IPS DF 6.9 (cell line): ENCODE measurements at places on chromosomes 4 and X.

DNA sequence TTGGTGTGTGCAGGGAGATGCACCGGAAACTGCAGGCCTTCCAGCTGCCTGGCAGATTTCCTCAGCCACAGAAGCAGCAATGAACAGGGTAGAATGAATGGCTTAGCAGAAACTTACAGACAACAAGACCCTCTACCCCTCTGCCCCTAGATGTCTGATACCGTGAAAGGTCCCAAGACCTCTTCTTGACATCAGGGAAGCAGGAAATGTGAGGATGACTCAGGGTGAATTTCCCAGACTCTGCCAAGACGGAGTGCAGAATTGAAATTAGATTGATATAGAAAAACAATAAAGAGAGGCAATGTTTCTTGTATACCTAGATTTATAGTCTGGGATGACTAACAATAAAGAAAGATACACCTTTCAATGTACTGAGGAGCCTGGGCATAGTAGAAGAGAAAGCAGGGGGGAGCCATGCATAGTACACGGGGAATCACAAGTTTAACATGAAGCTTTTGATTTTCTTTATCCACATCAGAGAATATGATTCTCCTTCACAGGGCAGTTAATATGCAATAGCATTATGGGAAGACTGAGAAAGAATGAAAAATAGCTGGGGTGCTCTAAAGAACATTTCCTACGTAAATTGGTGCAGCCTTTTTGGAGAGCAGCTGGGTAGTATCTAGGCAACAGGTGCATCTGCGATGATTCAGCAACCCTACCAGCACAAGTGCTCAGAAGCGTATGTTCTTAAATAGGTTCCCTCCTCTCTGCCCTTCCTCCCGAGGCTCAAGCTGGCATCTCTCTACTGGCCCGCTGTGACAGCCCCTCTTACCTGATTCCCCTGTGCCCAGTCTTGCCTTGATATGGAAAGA lies 18.3 kb upstream of the CXCR3 start:
- H3K27me3 ChIP-seq, result no peaks in the 10 kb centered on the region
- no peak overlapping the region for H3K4me3 ChIP-seq
- no peaks in the 10 kb centered on the region for H3K36me3 ChIP-seq
- H3K27ac ChIP-seq, result no peak overlapping the region

DNA sequence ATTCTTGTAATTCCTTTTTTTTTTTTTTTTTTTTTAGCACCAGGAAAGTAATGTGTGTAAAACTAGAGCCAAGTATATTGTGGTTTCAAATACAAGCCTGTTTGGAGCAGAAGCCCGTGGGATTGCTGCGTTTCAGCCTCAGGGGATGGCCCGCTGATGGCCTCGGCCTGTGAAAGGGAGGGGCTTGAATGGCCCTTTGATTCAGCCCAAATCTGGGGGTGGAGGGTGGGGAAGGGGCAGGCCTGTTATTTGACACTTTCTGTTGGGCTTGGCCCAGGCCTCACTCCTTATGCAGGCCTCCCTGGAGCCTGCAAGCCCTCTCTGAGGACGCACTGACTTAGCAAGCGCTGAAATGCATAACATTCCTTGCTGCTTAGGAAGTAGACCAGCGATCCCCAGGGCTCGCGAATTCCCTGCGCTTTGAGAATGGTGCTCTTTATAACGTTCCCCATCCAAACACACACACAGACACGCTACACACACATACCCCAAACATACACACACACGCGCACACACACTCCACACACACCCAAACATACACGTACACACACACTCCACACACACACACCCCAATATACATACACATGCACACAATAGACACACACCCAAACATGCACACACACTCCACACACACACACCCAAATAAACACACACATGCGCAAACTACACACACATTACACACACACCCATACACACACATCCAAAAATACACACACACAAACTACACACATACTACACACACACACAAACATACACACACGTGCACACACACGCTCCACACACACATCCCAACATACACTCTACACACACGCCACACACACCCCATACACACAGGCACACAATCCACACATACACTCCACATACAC lies 29.6 kb downstream of the TLR10 start:
- DNase-seq, result peak; percentile 84
- peaks cover 5% of the 10 kb centered on the region for H3K4me1 ChIP-seq
- H3K36me3 ChIP-seq, result no peaks in the 10 kb centered on the region
- no peaks in the 10 kb centered on the region for H3K27me3 ChIP-seq
- no peak overlapping the region for H3K4me3 ChIP-seq

DNA sequence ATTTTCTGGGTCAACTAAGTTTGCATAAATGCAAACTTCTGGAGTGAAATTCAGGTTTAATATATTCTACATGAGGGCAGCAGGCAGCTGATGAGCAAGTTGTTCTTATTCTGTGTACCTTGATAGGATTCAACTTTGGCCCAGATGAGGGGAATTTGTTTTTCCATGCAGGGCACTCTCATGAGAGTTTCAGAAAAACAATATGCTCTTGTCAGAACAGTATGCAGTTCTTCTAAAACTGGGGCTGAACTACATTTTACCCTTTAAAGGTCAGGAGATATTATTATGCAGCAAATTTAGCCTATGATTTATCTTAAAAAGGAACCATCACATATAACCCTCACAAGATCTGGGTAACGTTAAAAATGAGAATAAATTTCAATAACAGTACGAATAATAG lies 19.2 kb downstream of the GPRIN3 start:
- no peaks in the 10 kb centered on the region for H3K36me3 ChIP-seq
- H3K27me3 ChIP-seq, result no peaks in the 10 kb centered on the region
- H3K4me1 ChIP-seq, result no peaks in the 10 kb centered on the region
- no peak overlapping the region for H3K4me3 ChIP-seq
- DNase-seq, result no peak

DNA sequence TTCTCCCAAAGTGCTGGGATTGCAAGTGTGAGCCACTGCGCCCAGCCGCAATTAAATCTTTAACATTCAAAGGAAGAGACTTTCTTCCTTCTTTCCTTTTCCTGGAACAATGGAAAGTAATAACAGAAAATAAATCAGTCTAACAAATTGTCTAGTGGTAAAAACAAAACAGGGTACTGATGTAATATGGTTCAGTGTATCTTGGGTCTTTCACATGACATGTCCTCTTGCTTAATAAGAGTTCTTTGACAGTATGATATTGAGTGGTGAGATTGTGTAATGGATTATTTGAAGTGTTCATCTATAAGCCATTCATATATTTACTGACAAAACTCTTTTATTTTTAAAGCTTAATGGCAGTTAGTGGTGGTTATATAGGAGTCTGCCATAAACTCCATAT lies 256.6 kb downstream of the SPRY1 start:
- H3K36me3 ChIP-seq, result no peaks in the 10 kb centered on the region
- H3K4me3 ChIP-seq, result no peak overlapping the region
- 0 out of 2 replicates have a peak, but pooled peaks cover 1% of the 10 kb centered on the region for H3K4me1 ChIP-seq
- no peak for DNase-seq

DNA sequence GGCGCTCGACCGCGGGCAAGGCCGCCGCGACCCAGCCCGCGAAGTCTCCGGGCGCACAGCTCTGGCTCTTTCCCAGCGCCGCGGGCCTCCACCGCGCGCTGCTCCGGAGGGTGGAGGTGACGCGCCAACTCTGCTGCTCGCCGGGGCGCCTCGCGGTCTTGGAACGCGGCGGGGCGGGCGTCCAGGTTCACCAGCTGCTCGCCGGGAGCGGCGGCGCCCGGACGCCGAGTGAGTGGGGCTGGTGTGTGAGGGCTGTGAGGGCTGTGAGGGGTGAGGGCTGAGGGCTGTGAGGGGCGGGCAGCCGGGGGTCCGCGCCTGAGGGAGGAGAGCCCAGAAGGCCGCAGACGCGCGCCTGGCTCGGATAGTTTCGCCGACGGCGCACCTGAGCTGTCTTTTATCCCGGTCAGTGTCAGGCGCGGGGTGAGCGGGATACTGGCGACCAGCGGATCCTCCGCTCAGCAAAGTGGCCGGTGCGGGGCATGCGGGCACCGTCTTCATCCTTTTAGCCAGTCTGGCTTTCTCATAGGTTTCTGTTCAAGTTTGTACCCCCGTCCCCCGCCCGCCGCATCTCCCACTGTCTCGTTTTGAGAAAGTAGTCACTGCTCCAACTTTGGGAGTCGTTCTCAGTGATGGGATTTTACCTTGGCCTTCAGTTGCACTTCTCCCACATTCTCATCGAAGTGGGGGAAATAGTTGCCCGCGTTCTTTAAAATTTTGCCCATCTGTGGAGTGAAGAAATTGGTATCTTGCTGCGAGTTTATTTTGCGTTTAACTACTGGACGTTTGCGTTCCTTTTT lies 586 bp downstream of the HERC5 start:
- H3K27ac ChIP-seq, result no peak overlapping the region
- H3K36me3 ChIP-seq, result no peaks in the 10 kb centered on the region
- H3K4me1 ChIP-seq, result no peaks in the 10 kb centered on the region
- peak overlapping the region; percentile 53 for H3K4me3 ChIP-seq
- peak; percentile 16 for DNase-seq
- peaks cover 2% of the 10 kb centered on the region; the same call in 1 of the 2 replicates for H3K27me3 ChIP-seq

- H3K36me3 ChIP-seq, result no peaks in the 10 kb centered on the region
- peaks cover 5% of the 10 kb centered on the region; the same call in 1 of the 2 replicates for H3K4me1 ChIP-seq
- H3K27ac ChIP-seq, result no peak overlapping the region
- peak; percentile 61 for DNase-seq
- H3K4me3 ChIP-seq, result no peak overlapping the region
These were observed 369.3 kb downstream of the FBXW7 start for GRCh38 chr4:152166567-152166966.

DNA sequence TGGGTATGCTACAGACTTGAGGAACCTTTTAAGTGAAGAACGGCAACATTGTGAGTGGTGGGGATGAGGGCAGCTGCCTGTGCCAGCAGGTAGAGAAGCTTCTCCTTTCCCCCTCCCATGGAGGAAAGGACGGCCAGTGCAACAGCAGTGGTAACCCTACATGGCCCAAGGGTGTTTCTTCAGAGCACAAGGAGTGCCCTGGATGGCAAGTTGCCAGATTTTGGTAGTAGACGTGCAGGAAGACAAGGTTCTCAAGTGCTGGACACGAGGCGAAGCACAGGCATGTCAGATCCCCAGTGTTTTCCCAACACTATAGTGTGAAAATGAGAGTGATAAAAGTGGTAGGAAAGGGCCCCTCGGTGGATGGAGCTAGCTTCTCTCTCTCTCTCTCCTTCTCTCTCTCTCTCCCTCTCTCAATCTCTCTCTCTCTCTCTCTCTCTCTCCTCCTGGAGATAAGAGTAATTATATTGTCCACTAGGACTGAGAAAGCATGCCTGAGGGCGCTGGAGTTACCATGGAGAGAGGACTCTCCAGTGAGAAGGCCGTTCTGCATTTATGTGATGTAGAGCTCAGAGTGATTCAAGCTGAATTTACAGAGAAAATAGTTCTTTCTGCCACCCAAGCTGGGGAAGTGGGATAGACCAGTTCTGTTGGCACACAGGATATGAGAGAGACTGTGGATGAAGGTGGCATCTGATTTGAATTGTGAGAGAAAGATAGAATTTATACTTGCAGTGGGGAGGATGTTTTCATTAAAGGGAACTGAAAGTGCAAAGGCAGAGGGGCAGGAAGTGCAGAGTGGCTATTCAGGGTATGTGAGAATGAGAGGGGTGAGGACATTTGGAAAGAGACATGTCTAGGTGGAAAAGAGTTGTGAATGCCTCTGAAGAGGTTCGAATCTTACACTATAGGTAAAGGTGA lies 25.7 kb upstream of the TRPC3 start:
- no peak overlapping the region for H3K27ac ChIP-seq
- no peaks in the 10 kb centered on the region for H3K36me3 ChIP-seq
- no peak for DNase-seq
- no peak overlapping the region for H3K4me3 ChIP-seq

DNA sequence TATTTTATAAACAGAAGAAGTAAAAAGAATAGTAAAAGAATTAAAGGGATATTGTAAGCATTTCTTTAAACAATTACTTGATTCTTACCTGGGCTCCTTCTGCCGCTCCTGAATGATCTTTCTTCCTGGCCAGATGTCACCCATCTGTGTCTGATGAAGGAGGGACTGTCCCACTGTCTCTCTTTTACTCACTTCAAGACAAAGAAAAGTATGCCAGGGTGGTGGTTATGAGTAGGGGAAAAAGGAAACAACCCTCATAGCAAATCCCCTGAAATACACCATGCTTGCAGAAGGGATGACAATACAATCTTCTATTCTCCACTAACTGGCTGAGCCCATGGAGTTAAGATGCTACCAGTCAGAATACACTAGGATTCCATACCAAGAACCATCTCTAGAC lies 31.1 kb downstream of the SYTL4 start:
- H3K36me3 ChIP-seq, result no peaks in the 10 kb centered on the region
- no peaks in the 10 kb centered on the region for H3K4me1 ChIP-seq
- no peak for DNase-seq
- no peak overlapping the region for H3K4me3 ChIP-seq
- no peak overlapping the region for H3K27ac ChIP-seq

GRCh38 chrX:38652934-38653442 lies 91.6 kb downstream of the TSPAN7 start:
- H3K27ac ChIP-seq, result no peak overlapping the region
- H3K4me3 ChIP-seq, result no peak overlapping the region
- no peak for DNase-seq
- H3K4me1 ChIP-seq, result no peaks in the 10 kb centered on the region

DNA sequence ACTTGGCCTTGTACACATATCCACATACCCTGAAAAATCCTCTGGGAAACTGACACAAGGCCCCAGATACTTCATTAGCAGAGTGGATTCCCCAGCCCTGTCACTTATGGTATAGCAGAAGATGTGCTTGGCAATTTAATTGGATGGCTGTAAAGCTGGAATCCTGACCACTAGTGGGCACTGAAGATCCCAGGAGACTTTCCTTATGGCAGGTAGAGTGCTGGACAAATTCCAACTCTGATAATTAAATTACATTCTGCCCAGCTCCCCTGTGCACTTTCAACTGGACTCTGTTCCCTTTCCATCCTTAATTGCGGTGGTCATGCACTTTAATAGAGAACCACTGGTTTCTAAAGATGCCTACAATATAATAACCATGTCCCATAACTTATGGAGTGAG lies 119.8 kb downstream of the DCK start:
- no peaks in the 10 kb centered on the region for H3K4me1 ChIP-seq
- DNase-seq, result no peak
- H3K27ac ChIP-seq, result no peak overlapping the region
- no peak overlapping the region for H3K4me3 ChIP-seq

- no peak for DNase-seq
- H3K4me1 ChIP-seq, result no peaks in the 10 kb centered on the region
- H3K36me3 ChIP-seq, result no peaks in the 10 kb centered on the region
- no peak overlapping the region for H3K4me3 ChIP-seq
These were observed 30.1 kb downstream of the NEIL3 start for GRCh38 chr4:177339477-177340374.

- no peaks in the 10 kb centered on the region for H3K36me3 ChIP-seq
- no peaks in the 10 kb centered on the region; the same call in 1 of the 2 replicates for H3K4me1 ChIP-seq
- no peaks in the 10 kb centered on the region for H3K27me3 ChIP-seq
- DNase-seq, result no peak
- H3K27ac ChIP-seq, result no peak overlapping the region
These were observed 711.9 kb upstream of the ATOH1 start for GRCh38 chr4:93116624-93117023.

GRCh38 chr4:182770259-182770995 lies 146.8 kb downstream of the DCTD start:
- no peaks in the 10 kb centered on the region for H3K27me3 ChIP-seq
- H3K36me3 ChIP-seq, result peaks cover 7% of the 10 kb centered on the region
- no peak for DNase-seq
- peaks cover 2% of the 10 kb centered on the region; the same call in 1 of the 2 replicates for H3K4me1 ChIP-seq
- H3K27ac ChIP-seq, result no peak overlapping the region
- no peak overlapping the region for H3K4me3 ChIP-seq
